ENCODE measurements at places on chromosomes 6 and 20.

DNA sequence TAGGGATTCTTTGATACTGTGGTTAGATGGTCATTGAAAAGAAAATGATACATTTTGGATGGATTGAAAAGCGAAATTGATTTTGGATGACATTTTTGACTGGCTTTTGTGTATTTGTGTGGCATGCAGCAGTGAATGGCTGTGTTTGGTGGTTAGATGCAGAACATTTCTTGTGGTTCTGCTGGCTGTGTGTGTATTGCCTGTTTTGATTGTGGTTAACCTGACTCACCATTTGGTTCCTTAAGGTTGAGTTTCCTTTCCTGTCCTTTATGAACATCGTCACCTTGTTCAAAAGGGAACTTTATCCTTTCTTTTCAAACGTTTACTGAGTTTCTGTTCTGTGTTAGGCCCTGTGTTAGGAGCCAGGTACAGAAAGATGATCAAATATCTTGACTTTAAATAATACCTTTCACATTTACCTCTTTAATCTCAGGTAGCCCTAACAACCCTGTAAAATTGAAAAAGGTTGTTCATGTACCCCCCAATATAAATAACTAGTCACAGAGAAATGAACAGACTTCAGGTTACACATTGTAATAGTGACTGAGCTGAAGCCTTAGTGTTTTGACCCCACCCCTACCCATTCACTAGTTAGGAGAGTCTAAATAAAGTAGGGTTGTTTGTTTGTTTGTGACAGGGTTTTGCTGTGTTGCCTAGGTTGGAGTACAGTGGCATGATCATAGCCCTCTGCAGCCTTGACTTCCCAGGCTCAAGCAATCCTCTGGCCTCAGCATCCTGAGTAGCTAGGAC, 23.8 kb downstream of the ANKS1A start:
- peak; percentile 35 for DNase-seq

DNA sequence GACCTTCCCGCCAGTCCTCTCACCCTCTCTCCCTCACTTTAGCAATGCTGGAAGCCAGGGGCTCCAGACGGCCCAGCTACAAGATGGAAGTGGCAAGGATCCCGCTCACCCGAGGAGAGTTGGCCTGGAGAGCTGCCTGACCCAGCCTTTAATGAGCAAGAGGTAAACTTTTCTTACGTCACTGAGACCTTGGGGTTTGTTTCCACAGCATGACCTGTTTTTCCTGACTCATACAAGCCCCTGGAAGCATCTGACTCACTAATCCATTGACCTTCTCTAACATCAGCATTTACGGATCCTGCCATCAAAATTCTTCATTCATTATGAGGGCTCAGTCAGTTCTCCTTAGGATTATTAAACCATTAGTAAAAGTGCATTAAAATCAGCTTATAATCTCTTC, 120.4 kb downstream of the MYLK4 start:
- no peak for DNase-seq

- DNase-seq = no peak
These were observed 37.0 kb downstream of the PLCG1 start for GRCh38 chr20:41174373-41174772.

DNA sequence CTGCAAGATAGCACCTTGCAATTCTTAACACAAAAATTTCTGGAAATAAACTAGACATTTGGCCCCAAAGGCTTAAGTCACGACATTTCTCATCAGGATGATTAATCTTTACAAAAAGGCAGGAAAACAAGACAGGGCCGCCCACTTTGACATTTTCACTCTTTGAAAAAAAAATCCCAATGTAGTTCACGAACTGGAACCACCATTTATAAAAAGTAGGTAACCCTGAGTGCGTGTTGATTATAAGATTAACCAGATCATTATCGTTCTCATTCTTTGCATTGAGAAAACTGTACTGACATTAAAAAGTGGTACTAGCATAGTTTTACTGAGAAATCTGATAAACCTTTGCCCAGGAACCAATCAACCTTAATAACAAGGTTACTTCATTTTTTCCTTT, 108.8 kb downstream of the HUS1B start:
- no peak for DNase-seq

- DNase-seq = no peak
These were observed 1.3 kb downstream of the DSTN start for GRCh38 chr20:17571153-17571527.

- DNase-seq = no peak
These were observed 722.2 kb upstream of the EYS start for GRCh38 chr6:66429210-66429609.

DNA sequence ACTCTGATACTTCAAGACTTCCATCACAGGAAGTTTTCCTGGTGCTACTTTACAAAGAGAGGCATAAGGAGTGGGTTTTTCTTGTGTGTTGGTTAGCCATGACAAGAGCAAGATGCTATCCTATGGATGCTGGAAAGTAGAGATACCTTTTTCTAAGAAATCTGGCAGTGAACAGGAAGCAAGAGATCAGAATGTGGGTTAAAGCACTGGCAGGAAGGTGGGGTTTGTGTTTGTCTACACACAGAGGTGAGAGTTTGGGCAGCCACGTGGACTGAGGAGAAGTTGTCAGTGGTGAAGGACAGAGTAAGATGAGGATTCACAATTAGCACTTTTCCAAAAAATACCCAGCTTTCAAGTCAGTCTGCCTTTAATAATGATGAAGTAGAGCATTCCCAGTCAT, 17.9 kb downstream of the SLC2A12 start:
- DNase-seq = no peak

GRCh38 chr6:17361013-17361412, 32.4 kb upstream of the CAP2 start:
- DNase-seq = no peak

- DNase-seq = no peak
These were observed 24.8 kb downstream of the RNF146 start for GRCh38 chr6:127291495-127291894.

DNA sequence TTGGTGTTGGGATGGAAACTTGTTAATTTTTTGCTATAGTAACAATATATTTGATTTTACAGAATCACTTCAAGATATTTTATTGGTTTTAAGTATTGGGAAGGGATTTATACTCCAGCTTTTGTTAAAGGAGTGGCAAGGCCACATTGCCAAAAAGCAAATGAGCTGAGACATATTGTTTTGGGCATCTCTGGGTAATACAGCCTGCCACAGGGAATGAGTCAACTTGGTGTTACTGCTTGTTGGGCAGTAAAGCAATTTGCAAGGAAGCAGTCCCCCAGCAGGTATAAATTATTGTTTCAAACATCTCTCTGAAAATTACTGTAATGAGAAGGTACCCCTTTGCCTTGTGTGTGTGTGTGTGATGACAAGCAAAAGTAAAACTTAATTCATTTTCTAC, 868.3 kb upstream of the FLRT3 start:
- DNase-seq = no peak

- DNase-seq = peak; percentile 7
These were observed 91.3 kb upstream of the SHLD1 start for GRCh38 chr20:5658912-5659345.

GRCh38 chr6:144008120-144008811, at the start of gene PLAGL1:
Gene PLAGL1, minus strand, starts transcription at chr6:144008259. Its CDS starts 60,123 bp downstream, at chr6:143948136.
- DNase-seq = no peak

DNA sequence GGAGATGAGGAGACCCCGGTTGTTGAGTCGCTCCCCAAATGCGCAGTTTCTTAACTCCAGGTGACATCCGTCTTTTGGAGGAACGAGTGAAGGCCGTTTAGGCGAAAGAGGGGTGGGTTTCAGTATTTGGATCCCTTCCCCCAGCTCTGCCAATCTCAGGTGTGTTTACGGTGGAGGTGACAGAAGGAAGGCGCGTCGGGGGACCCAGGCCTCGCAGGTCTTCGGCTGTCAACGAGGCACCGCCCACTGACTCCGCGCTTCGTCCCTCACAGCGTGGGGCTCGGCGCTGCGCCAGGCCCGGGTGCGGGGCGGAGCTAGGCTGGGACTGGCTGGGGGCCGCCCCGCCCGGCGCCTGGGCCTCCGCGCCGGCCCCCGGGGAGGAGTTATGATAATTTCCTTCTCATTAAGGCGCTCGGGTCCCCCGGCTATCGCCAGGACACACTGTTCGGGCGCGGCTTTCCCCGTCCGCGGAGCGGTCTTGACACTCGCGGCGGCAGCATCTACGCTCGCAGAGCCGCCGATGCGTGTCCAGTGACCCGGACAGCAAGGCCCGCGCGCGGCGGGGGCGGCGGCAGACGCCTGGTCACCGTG, at the start of gene TFAP2C:
TSS of gene TFAP2C (plus strand) at position 434 of the 591 bp plus-strand sequence. CDS start 239 bp downstream, outside the sequence.
- no peak for DNase-seq

GRCh38 chr6:46642928-46643751, 9.5 kb downstream of the CYP39A1 start:
- no peak for DNase-seq

GRCh38 chr20:17445543-17445942, 85.6 kb downstream of the BFSP1 start:
- DNase-seq = no peak

GRCh38 chr6:33428224-33428965, 8.5 kb downstream of the SYNGAP1 start:
- peak; percentile 22 for DNase-seq

- no peak for DNase-seq
These were observed 46.0 kb downstream of the HUS1B start for GRCh38 chr6:610882-611281.

GRCh38 chr6:131867744-131868143, 59.9 kb downstream of the ENPP1 start:
- DNase-seq = no peak

GRCh38 chr6:31908791-31909190, 6.9 kb upstream of the ZBTB12 start:
- no peak for DNase-seq
